NCI-H1048 (cell line): ENCODE measurements at places on chromosomes 5 and 9.

DNA sequence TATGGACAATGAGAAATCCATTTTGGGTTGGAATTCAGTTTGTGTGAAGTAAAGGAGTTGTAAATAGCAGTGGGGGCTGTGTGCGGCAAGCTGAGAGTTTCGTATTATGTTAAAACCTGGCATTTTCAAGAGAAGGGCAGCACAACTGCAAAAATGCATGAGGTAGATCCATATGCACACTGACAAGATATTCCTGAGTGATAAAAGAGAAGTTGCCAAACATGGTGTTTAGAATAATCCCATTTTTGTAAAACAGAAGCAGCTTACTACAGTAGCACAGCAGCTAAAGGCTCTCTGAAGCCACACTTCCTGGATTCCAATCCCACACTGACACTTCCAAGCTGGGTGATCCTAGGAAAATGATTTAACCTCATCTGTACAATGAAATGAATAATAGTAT is 11.2 kb downstream of the GLRA1 start:
- no peak for DNase-seq

- DNase-seq: no peak
Measured at GRCh38 chr5:72325566-72326305, 5.6 kb downstream of the PTCD2 start.

DNA sequence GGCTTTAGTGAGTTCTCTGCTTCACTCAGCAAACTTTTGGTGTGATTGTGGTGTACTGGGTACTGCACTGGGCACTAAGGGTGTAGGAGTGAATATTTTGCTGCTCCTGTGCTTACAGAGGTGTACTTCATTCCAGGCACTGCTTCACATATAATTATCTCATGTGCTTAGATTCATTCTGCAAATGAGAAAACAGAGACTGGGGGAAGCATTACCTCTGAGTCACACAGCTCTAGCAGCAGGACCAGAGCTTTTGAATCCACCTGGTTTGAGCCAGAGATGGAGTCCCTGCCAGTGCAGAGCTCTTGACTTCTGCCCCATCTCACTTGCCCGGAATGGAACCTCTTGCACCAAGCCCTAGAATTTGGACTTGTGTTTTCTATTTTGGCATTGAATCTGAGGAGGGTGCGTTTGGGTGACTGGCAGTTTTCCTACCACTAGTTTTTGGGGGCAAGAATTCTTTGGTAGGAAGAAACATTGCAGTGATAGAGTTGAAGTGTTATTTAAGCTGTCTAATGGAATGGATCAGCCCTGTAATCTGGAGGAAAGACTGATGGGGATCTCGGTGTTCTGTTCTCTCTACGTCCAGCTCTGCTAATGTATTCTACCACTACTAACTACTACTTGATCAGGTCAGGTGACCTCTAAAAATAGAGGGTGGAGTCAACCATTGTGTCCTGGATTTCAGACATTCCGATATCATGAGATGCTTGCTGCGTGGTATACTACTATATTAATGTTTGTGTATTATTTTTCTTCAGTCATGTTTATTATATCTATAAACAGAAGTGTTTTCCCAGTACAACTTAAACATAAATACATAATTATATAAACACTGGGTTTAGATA is 2.5 kb downstream of the ARHGAP26 start:
- no peak for DNase-seq

GRCh38 chr5:81303563-81303962 is 2.2 kb downstream of the ZCCHC9 start:
- DNase-seq: no peak

GRCh38 chr5:169979871-169980270 is 424 bp downstream of the INSYN2B start:
- DNase-seq: no peak

DNA sequence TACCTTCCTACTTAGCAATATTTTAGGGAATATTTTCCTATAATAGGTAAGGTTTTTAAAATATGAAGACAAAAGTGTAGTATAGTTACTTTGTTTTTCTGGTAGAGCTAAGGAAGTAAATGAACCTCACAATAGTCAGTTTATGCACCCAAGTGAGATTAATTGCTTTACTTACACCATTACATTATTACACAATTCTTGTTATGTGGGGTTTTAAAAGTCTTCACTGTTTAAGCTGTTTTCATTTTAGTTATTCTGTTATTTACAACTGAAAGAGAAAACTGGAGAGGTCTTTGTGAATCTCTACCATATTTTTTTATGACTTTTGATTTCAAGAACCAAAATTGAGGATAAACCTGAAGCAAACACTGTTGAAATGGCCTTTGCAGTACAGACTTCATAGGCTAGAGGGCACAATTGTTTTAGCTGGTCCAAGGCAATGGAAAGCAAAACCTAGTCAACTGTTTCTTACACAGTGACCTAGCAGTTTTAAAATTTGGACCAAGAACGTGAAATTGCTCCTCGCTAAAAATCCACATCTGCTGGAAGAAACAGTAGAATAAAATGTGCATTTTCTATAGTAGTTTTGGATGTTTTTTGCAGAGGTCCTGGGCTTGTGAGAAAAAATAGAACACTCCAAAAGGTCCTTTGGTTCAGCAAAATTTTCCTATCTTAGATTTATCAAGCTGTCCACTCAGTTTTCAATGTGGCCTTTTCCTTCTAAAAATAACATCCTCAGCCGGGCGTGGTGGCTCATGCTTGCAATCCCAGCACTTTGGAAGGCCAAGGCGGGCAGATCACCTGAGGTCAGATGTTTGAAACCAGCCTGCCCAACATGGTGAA is 66.4 kb upstream of the FER start:
- DNase-seq: no peak

- no peak for DNase-seq
Measured at GRCh38 chr9:110357505-110357904, 19.8 kb upstream of the TXNDC8 start.

- no peak for DNase-seq
Measured at GRCh38 chr9:69121155-69122081, 52.7 kb upstream of the TJP2 start.

GRCh38 chr5:82827651-82828050 is 249.5 kb downstream of the TMEM167A start:
- no peak for DNase-seq

DNA sequence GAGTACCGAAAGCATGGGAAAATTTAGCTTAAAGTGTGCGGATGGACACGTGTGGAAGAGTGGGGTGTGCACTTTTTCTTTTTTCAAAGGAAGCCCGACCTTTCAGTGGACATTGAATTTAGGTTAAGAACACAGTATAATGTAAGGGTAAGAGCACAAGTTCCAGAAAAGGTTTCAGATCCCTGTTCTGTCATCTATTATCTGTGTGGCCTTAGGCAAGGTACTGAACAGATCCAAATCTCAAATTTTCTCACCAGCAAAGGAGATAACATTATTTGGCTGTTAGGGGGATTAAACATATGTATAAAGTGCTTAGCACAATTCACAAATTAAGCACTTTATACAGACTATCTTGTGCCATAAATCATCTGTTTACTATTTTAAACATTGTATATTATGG is 441.0 kb downstream of the SPOCK1 start:
- DNase-seq: no peak

DNA sequence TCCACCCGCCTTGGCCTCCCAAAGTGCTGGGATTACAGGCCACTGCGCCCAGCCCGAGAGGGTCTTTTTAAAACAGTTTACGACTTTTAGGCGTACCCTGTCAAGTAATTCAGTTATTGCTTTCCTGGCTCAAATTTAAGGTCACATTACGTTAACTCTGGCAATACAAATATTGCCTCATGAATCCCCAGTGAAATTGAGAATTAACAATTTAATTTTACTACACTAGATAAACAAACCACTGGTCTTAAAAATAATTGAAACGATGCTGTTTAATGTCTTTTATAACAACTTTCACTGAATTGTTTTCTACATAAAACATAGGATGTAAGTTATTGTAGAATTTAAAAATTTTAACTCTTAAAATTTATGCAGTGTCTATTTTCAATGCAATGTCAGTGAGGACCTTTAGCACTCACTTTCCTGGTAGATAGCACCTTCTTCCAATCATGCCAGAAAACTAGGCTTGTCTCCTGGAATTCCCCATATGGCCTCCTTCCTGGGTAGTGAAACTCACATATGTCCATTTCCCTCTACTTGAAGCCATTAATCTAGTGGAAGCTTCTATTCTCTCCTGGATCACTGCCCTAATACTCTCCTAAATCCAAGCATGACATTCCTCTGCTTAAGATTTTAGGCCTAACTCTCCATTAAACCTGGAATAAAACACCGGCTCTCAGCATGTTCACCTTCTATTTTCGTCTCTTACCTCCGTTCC is 13.5 kb downstream of the BASP1 start:
- DNase-seq: no peak

GRCh38 chr5:176420972-176421544 is 4.7 kb upstream of the CLTB start:
- no peak for DNase-seq

GRCh38 chr5:141211-141610 is 49.2 kb downstream of the PLEKHG4B start:
- DNase-seq: no peak

DNA sequence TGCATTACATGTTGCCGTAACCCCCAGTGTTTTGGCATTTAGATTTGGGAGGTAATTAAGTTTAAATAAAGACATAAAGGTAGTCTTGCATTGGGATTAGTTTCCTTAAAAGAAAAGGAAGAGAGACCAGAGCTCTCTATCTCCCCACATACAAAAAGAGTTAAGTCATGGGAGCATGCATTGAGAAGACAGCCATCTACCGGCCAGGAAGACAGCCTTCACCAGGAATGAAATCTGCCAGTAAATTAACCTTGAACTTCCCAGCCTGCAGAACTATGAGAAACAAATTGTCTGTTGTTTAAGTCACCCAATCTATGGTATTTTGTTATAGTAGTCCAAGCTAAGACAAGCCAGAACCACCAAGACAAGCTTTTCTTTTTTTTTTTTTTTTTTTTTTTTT is 567.0 kb upstream of the CDH18 start:
- no peak for DNase-seq

- no peak for DNase-seq
Measured at GRCh38 chr5:172758834-172759149, 12.2 kb downstream of the DUSP1 start.

GRCh38 chr5:175878544-175879438 is 7.4 kb downstream of the CPLX2 start:
- DNase-seq: no peak

GRCh38 chr9:120892748-120893610 is 16.0 kb upstream of the PHF19 start:
- no peak for DNase-seq

- no peak for DNase-seq
Measured at GRCh38 chr9:20144197-20144596, 355.4 kb upstream of the SLC24A2 start.

- DNase-seq: no peak
Measured at GRCh38 chr9:126454215-126454614, 127.6 kb downstream of the MVB12B start.

GRCh38 chr9:93776256-93776655 is 178.9 kb downstream of the BARX1 start:
- DNase-seq: no peak

DNA sequence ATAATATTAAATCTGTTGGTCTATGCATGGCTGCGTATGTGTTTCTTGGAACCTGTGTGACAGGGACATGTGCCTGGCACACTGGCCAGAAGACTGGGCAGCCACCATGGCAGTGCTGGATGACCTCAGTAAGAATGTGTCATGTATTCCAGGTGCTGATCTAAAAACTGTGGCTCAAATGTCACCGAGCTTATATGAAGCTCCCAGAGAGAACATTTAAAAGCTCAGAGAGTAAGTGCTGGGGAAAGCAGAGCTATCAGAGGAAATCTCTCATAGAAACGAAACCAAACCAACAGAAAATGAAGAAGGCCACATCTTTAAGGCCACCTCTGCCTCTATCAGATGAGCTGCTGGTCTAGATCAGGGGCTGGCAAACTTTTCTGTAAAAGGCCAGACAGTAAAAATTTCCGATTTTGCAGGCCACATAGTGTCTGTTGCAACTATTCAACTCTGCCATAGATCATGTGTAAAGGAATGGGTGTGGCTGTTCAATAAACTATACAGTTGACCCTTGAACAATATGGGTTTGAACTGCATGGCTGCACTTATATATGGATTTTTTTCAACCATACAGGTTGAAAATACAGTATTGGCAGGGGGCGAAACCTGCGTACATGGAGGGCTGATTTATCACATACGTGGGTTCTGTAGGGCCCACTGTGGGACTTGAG is 31.8 kb downstream of the TSTD2 start:
- DNase-seq: no peak
